ENCODE measurements at places on chromosomes 4 and X.

DNA sequence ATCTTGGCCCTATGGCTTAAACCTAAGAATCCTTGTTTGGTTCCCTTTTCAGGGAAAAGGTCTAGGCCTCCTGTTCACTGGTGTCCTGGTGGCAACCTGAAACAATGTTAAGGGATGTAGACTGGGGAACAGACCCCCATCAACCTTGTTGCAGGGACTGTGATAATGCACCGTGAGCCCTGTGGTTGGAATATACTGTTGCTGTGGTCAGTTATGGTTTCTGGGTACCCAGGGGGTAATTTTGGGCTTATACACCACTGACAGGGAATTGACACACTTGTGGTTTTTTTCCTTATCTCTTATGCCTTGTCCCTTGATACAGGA is 64.0 kb upstream of the WDR1 start:
- DNase-seq = no peak

- no peak for DNase-seq
These were observed 136.0 kb upstream of the NPY2R start for GRCh38 chr4:155072417-155072816.

- DNase-seq = no peak
These were observed 15.7 kb upstream of the H2AZ1 start for GRCh38 chr4:99965674-99966350.

DNA sequence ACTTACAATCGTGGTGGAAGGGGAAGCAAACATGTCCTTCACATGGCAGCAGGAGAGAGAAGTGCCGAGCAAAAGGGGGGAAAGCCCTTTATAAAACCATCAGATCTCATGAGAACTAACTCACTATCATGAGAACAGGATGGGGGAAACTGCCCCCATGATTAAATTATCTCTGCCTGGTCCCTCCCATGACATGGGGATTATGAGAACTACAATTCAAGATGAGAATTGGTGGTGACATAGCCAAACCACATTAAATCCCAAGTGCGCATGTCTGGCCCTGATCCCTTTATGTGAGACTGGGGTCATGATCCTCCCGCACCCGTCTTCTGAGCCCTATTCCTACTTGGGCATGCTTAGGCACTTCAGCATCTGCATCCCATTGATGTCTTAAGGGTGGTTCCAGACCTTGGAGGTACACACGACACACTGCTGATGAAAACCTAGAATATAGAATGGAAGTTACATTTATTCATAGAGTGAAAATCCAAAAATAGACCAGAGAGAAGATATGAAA is 116.0 kb downstream of the PTTG2 start:
- no peak for DNase-seq

DNA sequence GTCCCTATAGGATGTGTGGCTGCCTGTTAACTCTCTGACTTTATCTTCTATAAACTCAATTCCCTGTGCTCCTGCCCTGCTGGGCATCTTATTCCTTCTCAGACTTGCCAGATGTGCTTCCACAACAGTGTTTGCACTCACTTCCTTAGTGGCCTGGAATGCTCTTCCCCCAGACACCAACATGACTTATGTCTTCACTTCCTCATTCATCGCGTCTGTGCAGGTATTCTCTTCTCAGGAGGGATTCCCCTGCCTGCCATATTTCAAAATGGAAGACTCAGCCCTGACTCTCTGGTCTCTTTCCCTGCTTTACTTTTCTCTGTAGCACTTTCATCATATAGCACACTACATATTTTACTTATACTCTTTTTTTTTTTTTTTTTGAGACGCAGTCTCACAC is 344.0 kb downstream of the CENPC start:
- DNase-seq = no peak

- DNase-seq = no peak
These were observed 60.7 kb upstream of the DHRSX start for GRCh38 chrX:2561456-2561855.

- DNase-seq = no peak
These were observed 60.4 kb downstream of the CAMK2D start for GRCh38 chr4:113701169-113701568.

DNA sequence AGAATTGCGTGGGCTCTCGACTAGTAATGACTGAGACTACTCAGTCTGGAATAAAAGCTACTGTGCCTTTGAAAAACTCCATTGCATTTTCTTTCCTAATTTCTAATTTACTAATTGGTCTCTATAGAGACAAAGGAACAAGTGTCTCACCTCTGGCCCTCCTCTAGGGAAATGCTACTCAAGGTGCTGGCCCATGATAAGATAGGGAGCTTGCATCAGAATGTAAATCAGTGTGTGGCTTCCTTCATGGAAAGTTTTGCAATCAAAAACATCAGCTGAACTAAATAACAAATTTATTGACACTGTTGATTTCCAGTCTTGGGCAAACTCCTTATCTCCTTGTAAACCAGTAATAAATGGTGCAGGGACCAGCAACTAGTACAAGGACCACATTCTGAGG is 81.8 kb downstream of the SRPX start:
- DNase-seq = no peak

DNA sequence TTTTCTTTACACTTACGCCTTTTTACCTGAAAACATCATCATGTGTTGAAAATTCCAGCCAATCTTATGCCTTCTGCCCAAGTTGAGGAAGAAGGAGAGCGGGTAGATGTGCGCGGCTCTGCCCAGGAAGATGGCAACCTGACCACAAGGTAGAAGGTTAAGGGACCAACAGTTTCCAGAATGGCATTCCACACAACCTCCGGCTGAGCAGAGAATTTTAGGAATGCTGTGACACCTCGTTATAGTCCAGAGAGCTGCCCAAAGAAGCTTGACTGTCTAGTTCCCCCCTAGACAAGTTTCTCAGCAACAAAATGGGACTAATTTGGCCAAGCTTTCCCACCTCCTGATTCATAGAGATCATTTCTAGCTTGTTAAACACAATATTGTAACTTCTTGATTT is 75.1 kb downstream of the CHST7 start:
- DNase-seq = no peak

DNA sequence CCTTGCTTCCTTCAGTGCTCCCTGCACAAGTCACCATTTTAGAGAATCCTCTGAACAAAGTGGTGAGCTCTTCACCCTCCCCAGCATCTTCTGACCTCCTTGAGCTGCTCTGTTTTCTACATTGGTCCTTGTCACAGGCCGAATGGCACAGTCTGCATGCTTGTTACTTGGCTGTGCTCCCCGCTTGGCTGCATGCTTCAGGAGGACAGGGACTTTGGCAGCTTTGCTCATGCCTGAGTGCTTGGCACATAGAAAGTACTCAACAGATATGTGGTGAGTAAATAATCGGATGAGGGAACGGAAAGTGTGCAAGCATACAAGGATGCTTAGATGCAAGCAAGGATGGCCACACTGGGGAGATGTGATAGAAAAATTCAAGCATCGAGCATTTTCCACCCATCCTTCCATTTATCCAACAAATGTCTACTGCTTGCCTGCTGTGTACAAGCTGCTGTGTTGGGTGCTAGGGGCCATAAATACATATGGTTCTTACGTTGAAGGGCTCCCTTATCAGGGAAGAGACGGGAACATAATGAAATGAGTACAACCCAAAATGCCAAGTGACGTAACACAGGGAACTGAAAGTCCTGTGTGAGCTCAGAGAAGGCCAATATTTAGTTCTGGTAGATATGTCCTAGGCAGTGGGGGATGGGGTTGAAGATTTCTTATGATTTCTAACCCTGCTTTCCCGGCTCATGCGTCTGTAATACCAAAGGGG is 31.2 kb downstream of the SLC2A9 start:
- DNase-seq = no peak

GRCh38 chrX:86241547-86241946 is 93.3 kb downstream of the DACH2 start:
- DNase-seq = no peak

- no peak for DNase-seq
These were observed 71.2 kb upstream of the GRID2 start for GRCh38 chr4:92232566-92232965.

GRCh38 chrX:39755143-39756032 is 342.4 kb downstream of the BCOR start:
- no peak for DNase-seq

DNA sequence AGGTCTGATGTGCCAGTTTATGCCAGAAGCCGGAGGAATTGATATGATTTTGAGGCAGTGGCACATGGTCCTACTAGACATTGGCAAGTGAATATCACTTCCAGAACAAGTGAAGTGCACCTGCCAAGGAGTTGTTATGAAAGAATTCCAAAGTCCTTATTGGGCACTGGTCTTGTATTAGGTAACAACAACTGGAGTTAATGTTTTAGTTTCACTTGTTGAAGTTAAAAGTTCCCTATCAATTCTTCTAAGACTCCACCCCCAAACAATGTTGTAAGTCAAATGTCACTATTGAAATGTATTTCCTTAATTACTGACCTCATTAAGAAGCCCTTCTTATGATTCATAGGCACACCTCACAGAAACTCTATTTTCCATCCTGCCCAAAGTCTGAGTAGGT is 3.1 kb downstream of the TET2 start:
- no peak for DNase-seq

GRCh38 chr4:36053930-36054329 is 190.4 kb downstream of the ARAP2 start:
- DNase-seq = no peak

DNA sequence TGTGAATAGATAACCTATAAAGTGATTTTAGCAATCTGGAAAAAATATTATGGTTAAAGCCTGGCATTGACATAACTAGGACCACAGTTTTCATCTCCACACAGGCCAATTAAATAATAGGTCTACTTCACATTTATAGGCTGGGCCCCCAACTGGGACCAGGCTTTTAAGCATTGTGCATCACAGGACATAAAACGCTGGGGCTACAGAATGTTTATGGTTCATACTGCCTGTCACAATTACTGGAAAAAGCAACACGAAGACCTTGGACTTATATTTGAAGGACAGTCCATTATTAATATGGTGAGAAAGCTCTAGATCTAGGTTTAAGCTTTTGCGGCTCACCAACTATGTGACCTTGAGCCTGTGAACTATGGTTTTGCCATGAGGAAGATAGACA is 94.2 kb downstream of the MFAP3L start:
- no peak for DNase-seq

GRCh38 chr4:181659202-181659601 is 584.0 kb upstream of the TENM3 start:
- no peak for DNase-seq

GRCh38 chr4:114599231-114599902 is 760 bp downstream of the UGT8 start:
- no peak for DNase-seq

GRCh38 chr4:138446456-138446855 is 204.3 kb upstream of the SLC7A11 start:
- no peak for DNase-seq

DNA sequence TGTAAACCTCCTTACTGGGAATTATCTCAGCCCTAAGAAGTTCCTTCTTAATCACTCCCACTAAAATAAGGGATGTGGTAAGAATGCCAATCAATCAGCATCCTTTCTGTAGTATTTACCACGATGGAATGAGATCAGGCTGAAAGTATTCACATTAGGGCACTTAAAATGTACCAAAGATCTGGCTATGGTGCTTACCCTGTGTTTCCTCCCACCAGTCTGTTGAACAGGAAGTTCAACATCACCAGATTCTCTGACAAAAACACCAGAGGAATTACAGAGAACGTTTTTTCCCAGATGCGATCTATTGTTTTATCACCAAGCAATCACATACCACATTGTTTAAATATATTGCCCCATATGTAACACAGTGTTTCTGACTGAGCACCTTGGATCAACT is 2.1 kb upstream of the CLCN3 start:
- DNase-seq = no peak

- DNase-seq = no peak
These were observed 50.9 kb upstream of the PRDX4 start for GRCh38 chrX:23616361-23616760.

DNA sequence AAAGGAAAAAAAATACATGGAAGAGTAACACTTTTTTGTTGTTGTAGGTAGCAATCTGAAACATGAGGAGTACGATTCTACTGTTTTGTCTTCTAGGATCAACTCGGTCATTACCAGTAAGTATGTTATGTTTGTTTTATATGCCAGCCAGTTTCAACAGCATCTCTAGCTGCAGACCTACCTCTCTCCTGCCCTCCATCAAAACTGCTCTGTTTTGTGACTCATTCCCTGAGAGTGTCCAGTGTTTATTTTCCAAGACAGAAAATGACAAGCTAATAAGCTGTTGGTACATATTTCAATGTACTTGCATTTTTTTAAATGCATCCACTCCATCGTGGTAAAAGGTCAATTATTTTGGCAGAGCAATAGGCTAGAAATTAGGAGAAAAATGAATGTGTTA is 347 bp downstream of the AMTN start:
- no peak for DNase-seq

DNA sequence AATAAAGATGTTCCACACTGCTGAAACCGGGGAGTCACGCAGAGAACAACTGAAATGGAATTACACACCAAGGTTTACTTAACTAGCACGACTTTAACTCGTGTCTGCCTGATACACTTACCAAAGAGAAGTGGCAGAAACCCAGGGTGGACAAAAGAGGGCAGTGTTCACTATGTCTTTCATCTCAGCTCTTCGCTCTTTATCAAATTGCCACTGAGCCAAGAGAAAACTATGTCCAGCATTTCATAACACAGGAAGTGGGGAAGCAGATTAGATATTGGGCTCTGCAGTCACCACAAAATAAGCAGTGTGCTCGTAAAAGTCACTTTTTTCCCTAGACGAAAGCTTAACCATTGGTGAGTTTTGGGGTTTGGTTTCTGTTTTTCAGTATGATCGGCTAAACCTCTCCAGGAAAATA is 155.7 kb downstream of the CHIC2 start:
- DNase-seq = no peak

DNA sequence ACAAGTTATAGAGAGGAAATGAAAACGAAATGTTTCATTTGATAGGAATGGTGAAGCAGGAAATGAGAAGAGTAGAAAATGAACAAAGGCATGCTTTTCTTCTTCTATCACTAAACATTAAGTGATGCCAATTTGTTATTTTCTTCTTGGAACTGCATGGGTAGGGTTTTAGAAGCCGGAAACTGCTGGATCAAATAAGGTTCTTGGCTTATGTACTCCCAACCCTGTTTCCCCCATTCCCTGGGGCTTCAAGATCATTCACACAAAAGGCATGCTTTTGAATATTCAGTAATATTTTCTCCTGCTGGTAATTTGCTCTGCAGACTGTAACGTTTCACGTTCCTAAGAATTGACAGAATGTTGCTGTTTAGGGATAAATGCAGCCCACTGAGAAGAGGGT is 224.1 kb downstream of the NLGN4X start:
- DNase-seq = no peak

- DNase-seq = no peak
These were observed 58.2 kb upstream of the DUSP21 start for GRCh38 chrX:44785652-44786051.

GRCh38 chrX:16664074-16664473 is 14.1 kb downstream of the S100G start:
- DNase-seq = no peak

GRCh38 chrX:134810211-134810610 is 151.9 kb upstream of the PLAC1 start:
- no peak for DNase-seq

GRCh38 chr4:3426465-3427133 is 15.2 kb upstream of the HGFAC start:
- no peak for DNase-seq

- no peak for DNase-seq
These were observed 52.4 kb upstream of the TRIM2 start for GRCh38 chr4:153151535-153152455.
